ENCODE measurements at places on chromosomes 3 and 15. TPM values are rescaled to one million over a fixed set of nuclear protein-coding genes. Genes with fewer than 3 reads are reported as not detected.

- peaks cover 86% of the 10 kb centered on the region for H3K4me1 ChIP-seq
- H3K4me3 ChIP-seq: peak overlapping the region; percentile 50
- peak overlapping the region; percentile 98 for H3K27ac ChIP-seq
These were observed 58.9 kb downstream of the LMCD1 start for GRCh38 chr3:8560366-8561007.

- H3K27me3 ChIP-seq: peaks cover 35% of the 10 kb centered on the region
- H3K36me3 ChIP-seq: no peaks in the 10 kb centered on the region
- H3K4me3 ChIP-seq: no peak overlapping the region
- no peak overlapping the region for H3K27ac ChIP-seq
- H3K4me1 ChIP-seq: no peaks in the 10 kb centered on the region
These were observed 105.7 kb downstream of the TPRA1 start for GRCh38 chr3:127484601-127485388.

Gene TERC
- total RNA-seq: 1.4 TPM

Gene HHATL
- not detected for total RNA-seq

DNA sequence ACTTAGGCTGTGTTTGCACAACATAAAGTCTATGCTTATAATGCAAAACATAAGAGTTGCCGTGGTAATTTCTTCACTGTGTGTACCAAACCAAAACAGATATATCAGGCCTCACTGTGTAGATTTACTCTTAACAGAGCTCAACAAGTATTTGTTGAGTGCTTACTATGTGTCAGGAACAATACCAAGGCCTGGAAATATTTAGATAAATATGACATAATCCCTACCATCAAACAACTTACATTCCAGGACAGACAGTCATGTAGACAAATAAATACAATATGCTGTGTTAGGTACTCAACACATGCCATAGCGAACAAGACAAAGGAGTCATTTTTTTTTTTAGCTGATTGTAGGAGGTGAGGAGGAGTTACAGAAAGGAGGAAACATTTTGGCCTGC lies 554.0 kb downstream of the NSUN3 start:
- no peak for DNase-seq
- H3K4me1 ChIP-seq: no peaks in the 10 kb centered on the region
- H3K27me3 ChIP-seq: no peaks in the 10 kb centered on the region
- H3K27ac ChIP-seq: no peak overlapping the region
- H3K36me3 ChIP-seq: no peaks in the 10 kb centered on the region
- H3K4me3 ChIP-seq: no peak overlapping the region

Gene AMT
- 6.0 TPM for total RNA-seq

Gene SLCO2A1
- total RNA-seq: 0.82 TPM

DNA sequence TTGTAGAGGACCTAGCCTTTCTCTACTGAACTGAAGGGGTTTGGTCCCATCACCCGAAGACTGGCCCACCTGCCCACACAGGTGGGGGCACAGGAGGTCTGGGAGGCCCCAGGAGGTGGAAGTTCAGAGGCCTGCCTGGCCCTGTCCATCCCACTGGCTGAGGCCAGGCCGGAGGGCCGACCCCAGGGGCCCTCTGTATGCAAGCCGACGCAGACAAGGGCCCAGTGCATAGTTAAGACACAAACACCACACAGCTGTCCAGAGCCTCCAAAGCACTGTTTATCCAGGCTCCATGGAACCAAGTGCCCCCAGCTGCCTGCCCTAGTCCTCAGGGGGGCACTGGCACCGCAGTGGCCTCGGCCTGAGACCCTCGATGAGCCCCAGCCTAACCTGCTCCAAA lies 26.7 kb downstream of the SNX33 start:
- peak overlapping the region; percentile 16 for H3K4me3 ChIP-seq
- H3K27me3 ChIP-seq: no peaks in the 10 kb centered on the region
- H3K4me1 ChIP-seq: peaks cover 75% of the 10 kb centered on the region
- peak overlapping the region; percentile 92 for H3K27ac ChIP-seq
- peaks cover 20% of the 10 kb centered on the region for H3K36me3 ChIP-seq

DNA sequence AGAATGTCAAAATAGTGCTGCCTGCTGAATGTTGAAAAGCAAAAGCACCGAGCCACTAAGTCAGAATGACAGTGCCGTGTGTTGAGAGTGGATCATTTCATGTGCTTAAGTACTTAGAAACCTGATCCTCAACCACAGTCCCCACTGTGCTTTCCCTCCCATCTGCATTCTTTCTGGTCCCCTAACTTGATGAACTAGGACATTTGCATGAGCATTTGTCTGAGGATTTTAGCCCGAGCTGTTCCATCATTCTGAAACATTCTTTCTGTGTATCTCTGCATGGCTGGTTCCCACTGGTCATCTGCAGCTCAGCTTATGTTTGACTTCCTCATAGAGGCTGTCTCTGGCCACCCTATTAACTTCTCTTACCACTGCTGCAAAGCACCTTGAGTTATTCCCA lies 42.0 kb downstream of the SST start:
- DNase-seq: no peak
- H3K4me3 ChIP-seq: no peak overlapping the region
- no peaks in the 10 kb centered on the region for H3K36me3 ChIP-seq
- peaks cover 4% of the 10 kb centered on the region for H3K4me1 ChIP-seq
- H3K27me3 ChIP-seq: peaks cover 23% of the 10 kb centered on the region

GRCh38 chr3:47250309-47251060 lies 32.1 kb downstream of the KIF9 start:
- H3K4me3 ChIP-seq: no peak overlapping the region
- no peaks in the 10 kb centered on the region for H3K4me1 ChIP-seq
- H3K27ac ChIP-seq: no peak overlapping the region
- H3K36me3 ChIP-seq: no peaks in the 10 kb centered on the region
- peaks cover 2% of the 10 kb centered on the region for H3K27me3 ChIP-seq
- DNase-seq: peak; percentile 42

Gene ARGFX
- not detected for total RNA-seq

Gene CEMIP
- total RNA-seq: 146 TPM

Gene PCOLCE2
- total RNA-seq: 9.3 TPM

Gene KLF15
- 1.8 TPM for total RNA-seq

GRCh38 chr3:120670576-120670975 lies 11.5 kb downstream of the HGD start:
- H3K27me3 ChIP-seq: peaks cover 2% of the 10 kb centered on the region
- H3K27ac ChIP-seq: no peak overlapping the region
- peaks cover 4% of the 10 kb centered on the region for H3K4me1 ChIP-seq
- no peaks in the 10 kb centered on the region for H3K36me3 ChIP-seq

DNA sequence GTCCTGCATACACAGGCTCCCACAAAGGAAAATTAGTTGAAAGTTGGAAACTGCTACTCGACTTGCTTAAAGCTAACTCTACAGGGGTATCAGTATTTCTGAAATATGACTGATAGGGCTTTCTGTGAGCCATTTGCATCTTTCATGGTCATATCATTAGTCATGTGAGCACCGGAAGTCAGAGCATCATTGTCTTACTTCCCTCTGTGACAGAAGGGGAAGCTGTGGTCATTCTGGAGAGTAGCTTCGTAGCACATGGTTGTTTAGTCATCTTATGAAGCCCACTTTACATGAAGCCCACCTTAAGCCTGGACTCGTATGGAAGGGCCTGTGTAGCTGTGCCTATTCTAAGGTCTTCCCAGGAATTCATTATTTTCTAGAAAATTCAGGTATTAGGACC lies 69.0 kb downstream of the COL6A5 start:
- no peak overlapping the region for H3K4me3 ChIP-seq
- no peak for DNase-seq
- H3K4me1 ChIP-seq: no peaks in the 10 kb centered on the region
- no peaks in the 10 kb centered on the region for H3K36me3 ChIP-seq
- no peak overlapping the region for H3K27ac ChIP-seq

Gene GOLGA6B
- total RNA-seq: not detected

- peak within 1 kb of the TSS; percentile 92 for H3K27ac ChIP-seq
- no peaks in the 10 kb centered on the region for H3K27me3 ChIP-seq
- peak within 1 kb of the TSS; percentile 94 for H3K4me3 ChIP-seq
These were observed at the start of gene SLC35G2 for GRCh38 chr3:136818769-136819391. Gene SLC35G2 (plus strand): TSS chr3:136819126. CDS start chr3:136854461, 35,335 bp downstream.

- H3K4me3 ChIP-seq: no peak overlapping the region
- H3K4me1 ChIP-seq: no peaks in the 10 kb centered on the region
- H3K27me3 ChIP-seq: peaks cover 18% of the 10 kb centered on the region
- DNase-seq: no peak
- no peak overlapping the region for H3K27ac ChIP-seq
- H3K36me3 ChIP-seq: peaks cover 4% of the 10 kb centered on the region
These were observed 52.4 kb upstream of the GNB4 start for GRCh38 chr3:179503640-179504039.

Gene PATL2
- total RNA-seq: not detected

Gene TTLL13
- not detected for total RNA-seq

- peaks cover 30% of the 10 kb centered on the region for H3K4me1 ChIP-seq
- H3K36me3 ChIP-seq: no peaks in the 10 kb centered on the region
- no peak overlapping the region for H3K4me3 ChIP-seq
- H3K27me3 ChIP-seq: no peaks in the 10 kb centered on the region
These were observed 485.5 kb upstream of the THBS1 start for GRCh38 chr15:39095218-39095879.

- H3K36me3 ChIP-seq: no peaks in the 10 kb centered on the region
- DNase-seq: no peak
- H3K4me3 ChIP-seq: no peak overlapping the region
- H3K27me3 ChIP-seq: peaks cover 3% of the 10 kb centered on the region
These were observed 19.7 kb downstream of the TM4SF4 start for GRCh38 chr3:149494022-149494758.

DNA sequence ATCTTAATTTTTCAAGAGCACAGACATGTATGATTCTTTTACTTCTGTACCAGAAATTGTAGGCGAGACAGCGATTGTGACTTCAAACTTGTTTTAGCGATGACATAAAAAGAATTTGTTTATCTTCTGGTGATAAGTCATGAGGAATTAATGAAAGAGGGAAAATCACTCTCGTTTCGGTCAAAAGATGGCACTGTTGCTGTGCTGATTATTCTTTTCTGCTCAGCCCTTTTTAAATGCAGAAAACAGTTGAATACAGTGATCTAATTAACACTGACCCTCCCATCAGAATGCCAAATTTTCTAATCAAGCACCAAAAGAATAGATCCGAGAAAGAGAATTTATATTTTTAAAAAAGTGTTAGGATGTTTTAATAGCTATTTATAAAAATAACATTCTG lies 52.6 kb downstream of the NSUN3 start:
- no peak overlapping the region for H3K27ac ChIP-seq
- H3K27me3 ChIP-seq: no peaks in the 10 kb centered on the region
- DNase-seq: no peak
- peaks cover 9% of the 10 kb centered on the region for H3K36me3 ChIP-seq

- H3K36me3 ChIP-seq: no peaks in the 10 kb centered on the region
- no peaks in the 10 kb centered on the region for H3K27me3 ChIP-seq
- no peak overlapping the region for H3K27ac ChIP-seq
- no peak for DNase-seq
- H3K4me3 ChIP-seq: no peak overlapping the region
These were observed 44.3 kb upstream of the TM4SF1 start for GRCh38 chr3:149421764-149422163.

Gene TXNRD3
- total RNA-seq: 11.3 TPM

DNA sequence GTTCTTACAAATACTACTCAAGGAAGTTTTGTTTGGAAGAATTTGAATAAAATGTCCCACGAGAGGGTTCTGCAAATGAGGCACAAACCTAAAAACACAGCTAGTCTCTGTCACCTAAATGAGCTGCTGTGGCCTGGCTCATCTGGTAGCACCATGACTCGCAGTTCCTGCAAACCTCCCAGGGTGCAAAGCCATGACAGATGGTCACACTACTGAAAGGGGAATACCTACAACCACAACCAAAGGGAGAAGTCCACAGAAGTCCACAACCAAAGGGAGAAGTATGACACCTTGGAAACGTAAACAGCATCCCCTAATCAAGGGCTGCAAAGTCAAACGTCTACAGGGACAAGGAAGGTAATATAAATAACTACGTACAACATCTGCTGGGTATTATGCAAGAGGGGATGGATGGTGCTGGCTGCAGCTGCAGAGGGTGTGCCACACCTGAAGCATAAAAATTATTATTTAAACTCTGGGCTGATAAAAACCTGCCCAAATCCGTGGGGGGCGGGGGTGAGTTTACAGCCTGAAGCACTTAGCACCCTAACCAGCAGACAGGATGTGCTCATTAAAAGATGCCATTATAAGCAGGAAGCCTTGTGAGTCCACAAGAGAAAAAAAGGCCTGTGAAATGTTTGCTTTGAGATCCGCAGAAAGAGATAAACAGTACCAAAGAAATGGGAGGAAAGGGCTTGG lies 184.0 kb downstream of the MAGI1 start:
- H3K4me1 ChIP-seq: peaks cover 28% of the 10 kb centered on the region
- no peaks in the 10 kb centered on the region for H3K27me3 ChIP-seq
- peaks cover 3% of the 10 kb centered on the region for H3K36me3 ChIP-seq
- H3K27ac ChIP-seq: peak overlapping the region; percentile 43
- no peak overlapping the region for H3K4me3 ChIP-seq

- peaks cover 35% of the 10 kb centered on the region for H3K4me1 ChIP-seq
- H3K4me3 ChIP-seq: no peak overlapping the region
- H3K27me3 ChIP-seq: no peaks in the 10 kb centered on the region
- no peak for DNase-seq
These were observed 8.8 kb downstream of the DLL4 start for GRCh38 chr15:40937762-40938535.

Gene SLC35G2
- 3.8 TPM for total RNA-seq

Gene SPTBN5
- total RNA-seq: 2.2 TPM

DNA sequence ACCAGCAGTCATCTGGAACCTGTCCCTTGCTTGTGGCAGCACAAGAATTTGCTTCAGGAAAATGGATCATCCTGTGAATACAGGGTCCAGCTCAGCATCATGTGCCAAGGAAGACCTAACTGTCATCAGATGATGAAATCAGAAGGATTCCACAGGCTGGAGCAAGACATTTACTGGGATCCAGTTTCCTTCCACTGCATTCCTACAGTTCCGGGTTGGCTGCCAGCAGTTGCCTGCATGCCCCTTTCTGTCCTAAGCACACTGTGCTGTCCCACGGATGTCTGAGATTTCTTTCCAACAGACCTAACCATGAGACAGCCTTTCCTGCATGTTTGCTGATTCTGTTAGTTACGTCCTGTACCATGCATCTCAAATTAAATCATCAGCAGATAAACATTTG lies 140.7 kb downstream of the IMPG2 start:
- peaks cover 16% of the 10 kb centered on the region for H3K4me1 ChIP-seq
- H3K36me3 ChIP-seq: peaks cover 1% of the 10 kb centered on the region
- DNase-seq: no peak
- H3K27ac ChIP-seq: peak overlapping the region; percentile 80

Gene LSAMP
- total RNA-seq: 1.8 TPM

DNA sequence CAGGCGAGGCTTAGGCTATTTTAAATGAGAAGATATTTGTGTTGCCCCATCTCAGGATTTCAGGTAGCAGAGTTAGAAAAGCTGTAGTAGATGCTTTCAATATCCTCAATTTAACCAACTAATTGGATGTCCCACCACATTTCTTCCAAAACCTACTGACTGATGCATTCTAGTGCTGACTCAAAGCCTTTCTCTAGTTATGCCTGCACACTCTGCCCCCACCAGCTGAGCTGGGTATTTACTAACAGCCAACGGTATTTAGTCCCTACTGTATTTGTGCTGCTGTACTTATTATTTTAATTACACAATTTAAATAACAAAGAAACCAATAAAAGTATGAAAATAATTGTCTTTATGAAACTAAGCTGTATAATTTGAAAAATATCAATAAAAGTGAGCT lies 139.5 kb downstream of the OSBPL10 start:
- H3K27ac ChIP-seq: no peak overlapping the region
- H3K36me3 ChIP-seq: peaks cover 1% of the 10 kb centered on the region
- no peak overlapping the region for H3K4me3 ChIP-seq
- DNase-seq: no peak
- no peaks in the 10 kb centered on the region for H3K27me3 ChIP-seq

Gene KNG1
- total RNA-seq: not detected

Measured in chondrocyte (in vitro differentiated cells).